ENCODE measurements at places on chromosomes 4 and X.

GRCh38 chrX:107940095-107940494, 42.1 kb downstream of the TEX13B start:
- no peak for DNase-seq

GRCh38 chr4:127574643-127575042, 58.1 kb upstream of the INTU start:
- no peak for DNase-seq

GRCh38 chrX:37646254-37646653, 39.3 kb upstream of the XK start:
- DNase-seq: no peak

DNA sequence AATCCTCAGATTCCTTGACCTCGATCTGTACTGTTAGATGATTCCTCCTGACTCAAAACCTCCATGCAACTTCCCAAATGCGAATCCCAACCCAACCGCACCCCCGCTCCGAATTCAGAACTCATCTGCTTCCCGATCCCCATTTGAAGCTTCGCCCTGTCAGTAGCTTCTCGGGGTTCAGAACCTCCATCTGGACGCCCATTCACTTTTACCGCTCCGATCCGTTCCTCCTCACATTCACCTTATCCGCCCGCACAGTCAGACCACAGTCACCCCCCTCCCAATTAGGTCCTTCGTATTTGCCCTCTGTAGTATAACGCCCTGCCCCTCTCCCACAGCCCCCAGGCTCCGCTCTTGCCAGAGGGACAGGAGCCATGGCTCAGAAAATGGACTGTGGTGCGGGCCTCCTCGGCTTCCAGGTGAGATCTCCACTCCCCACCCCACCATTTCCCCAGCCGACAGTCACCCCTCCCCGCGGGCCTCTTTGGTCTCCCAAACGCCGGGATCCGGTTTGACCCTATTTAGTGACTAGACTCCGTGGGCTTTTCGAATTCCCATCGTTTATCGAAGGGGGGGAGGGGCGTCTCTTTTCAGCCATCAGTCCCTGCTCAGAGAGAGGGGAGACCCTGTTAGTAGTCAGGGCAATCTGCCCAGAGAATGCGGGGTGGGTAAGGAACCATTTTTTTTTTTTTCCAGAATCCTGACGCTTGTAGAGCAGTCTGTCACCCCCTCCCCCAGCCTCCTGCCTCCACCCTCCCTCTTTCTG, 691 bp downstream of the MAGED1 start:
- DNase-seq: no peak

DNA sequence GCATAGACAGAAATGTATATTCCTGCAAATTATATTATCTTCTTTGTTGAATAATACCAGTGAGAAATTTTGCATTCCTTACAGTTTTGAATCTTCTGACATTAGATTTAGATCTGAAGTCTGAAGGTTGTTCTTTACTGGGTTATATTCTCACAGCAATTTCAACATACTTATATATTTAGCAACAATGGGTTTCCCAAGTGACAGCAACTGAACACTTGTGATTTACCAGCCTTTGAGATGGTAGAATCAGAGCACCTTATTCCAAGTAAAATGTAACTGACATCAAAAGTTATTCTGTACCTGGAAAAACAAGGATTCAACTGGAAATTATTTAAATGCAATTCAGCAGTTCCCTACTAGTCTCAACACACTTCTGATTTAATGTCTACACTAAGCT, 66.0 kb downstream of the RELL1 start:
- DNase-seq: no peak
